ENCODE measurements at places on chromosomes 1 and 21.

DNA sequence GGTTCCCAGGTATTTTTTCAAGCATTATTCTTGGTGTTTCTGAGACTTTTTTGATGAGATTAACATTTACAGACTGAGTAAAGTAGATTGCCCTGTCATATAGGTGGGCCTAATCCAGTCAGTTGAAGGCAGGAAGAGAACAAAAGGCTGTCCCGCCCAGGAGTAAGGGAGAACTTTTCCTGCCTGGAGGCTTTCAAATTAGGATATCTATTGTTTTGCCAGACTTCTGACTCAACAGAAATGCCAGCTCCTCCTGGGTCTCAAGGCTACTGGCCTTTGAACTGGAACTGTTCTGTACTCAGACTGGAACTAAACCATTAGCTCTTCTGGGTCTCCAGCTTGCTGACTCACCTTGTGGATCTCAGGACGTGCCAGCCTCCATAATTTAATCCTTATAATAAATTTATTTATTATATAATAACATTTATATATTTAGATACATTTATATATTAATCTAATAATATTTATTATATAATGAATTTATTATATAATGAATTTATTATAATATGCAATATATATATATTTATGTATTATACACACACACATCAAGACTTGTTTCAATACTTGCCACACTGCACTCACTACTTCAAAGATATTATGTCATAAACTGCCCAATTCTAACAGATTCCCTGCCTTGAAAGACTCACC lies 510.8 kb upstream of the B3GALT2 start:
- DNase-seq: no peak

GRCh38 chr1:2318314-2319278 lies 72.8 kb downstream of the MORN1 start:
- no peak for DNase-seq

GRCh38 chr1:205777994-205778393 lies 2.7 kb upstream of the RAB29 start:
- DNase-seq: no peak

- no peak for DNase-seq
These were observed 256.2 kb upstream of the PLXNA2 start for GRCh38 chr1:208500375-208500774.

GRCh38 chr1:183635606-183636333 lies at the start of gene ARPC5:
ARPC5 (minus strand) TSS chr1:183635783; CDS start chr1:183635659, 124 bp downstream.
- DNase-seq: peak; percentile 94

DNA sequence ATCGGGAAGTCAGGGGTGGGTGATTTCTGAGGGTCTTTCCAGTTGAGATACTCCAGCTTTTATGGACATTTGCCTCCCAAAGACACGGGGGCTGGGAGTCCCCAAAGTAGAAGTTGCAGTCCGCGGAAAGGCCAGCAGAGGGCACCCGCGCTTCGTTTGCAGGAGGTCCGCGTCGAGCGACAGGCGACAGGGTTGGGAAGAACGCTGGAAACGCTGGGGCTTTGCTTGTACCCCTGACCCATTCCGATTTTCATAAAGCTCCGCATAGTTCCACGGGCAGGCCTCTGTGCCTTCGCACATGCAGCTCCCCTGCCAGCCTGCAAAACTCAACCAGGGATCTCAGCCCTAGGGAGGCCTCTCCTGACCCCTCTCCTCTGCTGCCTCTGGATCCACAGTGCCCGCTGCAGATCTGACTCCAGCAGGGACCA lies 44.2 kb upstream of the LAPTM5 start:
- peak; percentile 73 for DNase-seq

DNA sequence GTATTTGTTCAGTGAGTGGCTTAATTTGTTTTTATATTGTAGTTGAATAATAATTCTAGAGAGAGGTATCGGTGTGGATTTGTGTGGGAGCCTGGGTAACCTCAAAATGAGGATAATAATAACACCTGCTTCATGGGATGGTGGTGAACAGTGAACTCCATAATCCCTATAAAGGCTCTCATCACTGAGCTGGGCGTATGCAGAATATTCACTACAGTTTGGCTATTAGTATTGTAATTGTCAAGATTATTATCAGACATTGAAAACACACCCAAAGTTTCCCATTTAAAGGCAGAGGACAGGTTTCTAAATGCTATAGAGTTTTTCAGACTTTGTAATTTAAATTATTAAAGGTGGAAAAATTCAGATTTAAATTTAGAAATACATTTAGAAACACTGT lies 7.0 kb upstream of the LAMC2 start:
- no peak for DNase-seq

- no peak for DNase-seq
These were observed 40.1 kb downstream of the PIK3C2B start for GRCh38 chr1:204454476-204454875.

DNA sequence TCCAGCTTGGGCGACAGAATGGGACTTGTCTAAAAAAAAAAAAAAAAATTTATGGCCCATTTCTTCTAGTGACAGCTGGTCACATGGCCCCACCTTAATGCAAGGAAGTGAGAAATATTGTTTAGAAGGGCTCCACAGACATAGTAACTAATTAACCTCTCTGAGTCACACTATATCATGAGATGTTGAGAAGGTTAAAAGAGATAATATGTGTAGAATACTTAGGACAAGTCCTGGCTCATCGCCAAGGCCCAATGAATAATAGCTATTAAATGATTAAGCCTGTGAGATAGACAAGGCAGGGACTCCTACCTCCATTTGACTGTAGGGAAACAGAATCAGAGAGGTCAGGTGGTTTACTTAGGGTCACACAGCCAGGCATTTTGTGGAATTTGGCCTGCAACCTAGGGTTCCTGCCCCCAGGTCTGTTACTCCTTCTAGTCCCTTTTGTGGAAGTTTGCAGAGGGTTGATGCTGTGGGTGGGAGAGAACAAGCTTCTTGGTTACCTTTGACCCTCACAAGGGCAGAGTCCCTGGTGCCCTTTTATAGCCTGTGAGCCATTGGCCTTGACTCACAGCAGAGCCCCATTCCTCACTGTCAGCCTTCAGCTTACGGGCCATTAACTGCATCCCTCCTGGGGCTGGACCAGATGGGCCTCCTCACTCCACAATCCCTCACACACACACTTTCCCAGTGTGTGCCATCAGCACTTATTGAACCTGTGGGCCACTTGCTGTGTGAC lies 48.5 kb downstream of the OPRD1 start:
- DNase-seq: no peak

- DNase-seq: no peak
These were observed 183.3 kb upstream of the TMEM51 start for GRCh38 chr1:14970115-14970798.

DNA sequence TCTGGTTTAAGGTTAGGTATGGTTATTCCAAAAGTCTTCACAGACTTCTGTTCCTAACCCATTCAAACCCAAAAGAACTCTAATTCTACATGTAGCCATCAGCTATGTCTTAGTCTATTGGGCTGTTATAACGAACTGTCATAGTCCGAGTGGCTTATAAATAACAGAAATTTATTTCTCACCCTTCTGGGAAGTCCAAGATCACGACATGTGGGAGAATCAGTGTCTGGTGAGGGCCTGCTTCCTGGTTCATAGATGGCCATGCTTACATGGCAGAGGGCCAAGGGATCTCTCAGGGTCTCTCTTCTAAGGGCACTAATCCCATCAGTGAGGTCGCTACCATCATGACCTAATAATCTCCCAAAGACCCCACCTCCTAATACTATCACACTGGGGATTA lies 103.0 kb upstream of the PPP2R5A start:
- no peak for DNase-seq

DNA sequence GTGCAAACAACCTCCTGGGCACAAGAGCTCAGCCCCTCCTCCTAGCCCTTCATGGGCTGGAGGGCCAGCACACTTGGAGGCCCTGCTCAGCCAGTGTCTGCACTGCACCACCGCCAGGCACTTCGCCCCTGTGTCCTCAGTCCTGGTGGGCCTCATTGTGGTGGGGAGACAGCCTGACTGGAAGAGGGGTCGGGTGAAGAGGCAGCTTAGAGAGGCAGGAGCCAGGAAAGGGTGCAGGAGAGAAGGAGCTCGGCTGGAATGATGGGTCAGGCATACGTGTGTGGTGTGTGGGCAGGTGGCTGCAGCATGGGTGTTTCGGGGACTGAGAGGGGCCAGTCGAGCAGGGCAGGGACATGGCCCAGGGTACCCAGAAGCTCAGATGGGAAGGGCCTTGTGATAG lies 4.1 kb downstream of the WNT3A start:
- DNase-seq: no peak

- DNase-seq: peak; percentile 35
These were observed 102.0 kb upstream of the ARHGEF16 start for GRCh38 chr1:3352299-3352951.

DNA sequence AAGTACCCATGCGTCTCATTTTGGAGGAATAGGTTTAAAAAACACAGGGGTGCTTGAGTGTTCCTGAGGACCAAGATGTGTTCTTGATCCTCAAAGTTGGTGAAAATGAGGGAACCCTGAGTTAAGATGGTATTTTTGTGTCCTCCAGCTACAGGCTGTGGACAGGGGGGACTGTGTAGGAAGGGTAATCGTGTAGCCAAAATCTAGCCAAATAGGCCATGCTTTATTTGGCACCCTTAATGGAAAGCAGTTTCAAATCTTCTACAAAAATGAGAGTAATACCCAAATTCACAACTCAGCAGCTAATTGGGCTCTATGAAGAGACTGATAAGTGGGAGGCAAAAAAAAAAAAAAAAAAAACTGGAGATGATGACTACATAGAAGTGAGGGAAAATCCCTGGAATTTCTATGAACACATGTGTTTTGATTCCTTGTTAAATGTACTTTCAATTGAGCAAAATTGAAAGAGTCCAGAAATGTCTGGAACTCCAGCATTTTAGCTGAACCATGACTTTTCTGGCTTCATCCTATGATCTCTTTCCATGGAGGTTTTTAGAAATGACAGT lies 470 bp downstream of the HSD11B1 start:
- DNase-seq: no peak

DNA sequence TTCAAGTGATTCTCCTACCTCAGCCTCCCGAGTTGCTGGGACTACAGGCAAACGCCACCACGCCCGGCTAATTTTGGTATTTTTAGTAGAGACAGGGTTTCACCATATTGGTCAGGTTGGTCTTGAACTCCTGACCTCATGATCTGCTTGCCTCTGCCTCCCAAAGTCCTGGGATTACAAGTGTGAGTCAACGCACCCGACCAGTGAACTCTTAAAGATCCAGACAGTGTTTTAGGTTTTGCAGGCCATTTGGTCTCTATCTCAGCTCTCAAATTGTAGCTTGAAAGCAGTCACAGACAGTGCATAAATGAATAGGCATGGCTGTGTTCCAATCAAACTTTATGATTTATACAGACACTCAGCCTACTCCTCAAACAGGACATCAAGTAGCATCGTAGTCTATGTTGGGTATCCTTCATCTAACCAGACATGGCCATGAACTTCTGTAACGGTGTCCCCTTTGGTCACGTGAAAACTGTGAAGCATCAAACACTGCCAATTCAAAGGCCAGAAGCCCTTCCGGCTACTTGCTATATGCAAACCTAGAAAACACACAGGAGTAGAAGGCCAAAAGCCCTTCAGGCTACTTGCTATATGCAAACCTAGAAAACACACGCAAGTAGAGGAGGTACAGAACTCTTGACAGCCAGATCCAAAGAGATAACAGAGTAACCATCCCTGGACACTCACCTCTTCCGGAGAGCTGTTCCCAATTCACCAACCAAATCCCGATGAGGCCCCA lies 3.1 kb downstream of the FUCA1 start:
- DNase-seq: no peak

GRCh38 chr1:92691925-92692324 lies 93.0 kb downstream of the EVI5 start:
- DNase-seq: no peak

DNA sequence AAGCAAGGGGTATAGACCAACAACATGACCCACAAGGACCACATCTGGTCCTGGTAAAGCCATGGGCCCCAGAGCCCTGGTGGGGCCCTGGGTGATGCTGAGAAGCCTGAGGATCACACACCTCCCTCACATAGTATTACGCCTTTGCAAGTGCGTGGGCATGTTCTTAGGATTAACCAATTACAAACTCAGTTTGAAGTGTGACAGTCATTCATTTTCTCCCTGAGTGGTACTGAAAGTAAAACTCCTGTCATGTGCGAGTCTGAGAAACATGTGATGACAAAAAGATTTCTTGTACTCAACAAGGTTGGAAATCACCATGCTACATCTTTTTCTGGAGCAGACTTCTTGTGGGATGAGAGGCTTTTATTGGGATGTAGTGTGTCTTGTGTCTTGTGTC lies 315.3 kb upstream of the DUSP10 start:
- DNase-seq: no peak

DNA sequence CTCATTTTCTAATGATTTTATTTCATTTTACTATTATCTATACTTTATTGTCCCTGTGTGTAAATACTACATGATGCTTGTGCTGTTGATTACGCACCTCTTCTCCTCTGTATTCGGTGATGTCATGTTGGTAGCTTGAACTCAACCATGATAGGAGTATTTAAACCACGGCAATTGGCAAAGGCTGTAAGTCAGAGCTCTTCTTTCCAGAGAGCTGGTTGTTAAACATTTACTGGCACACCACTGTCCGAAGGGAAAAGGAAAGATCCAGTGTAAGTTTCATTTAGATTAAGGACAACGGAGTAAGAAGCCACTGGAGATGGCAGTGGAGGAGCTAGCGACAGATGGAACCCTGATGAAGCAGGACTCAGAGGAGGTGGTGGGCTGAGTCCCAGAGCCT lies 93.4 kb upstream of the KCNE2 start:
- no peak for DNase-seq

GRCh38 chr1:37502104-37502503 lies 12.5 kb downstream of the MEAF6 start:
- DNase-seq: no peak

- DNase-seq: no peak
These were observed 239.6 kb upstream of the B3GALT2 start for GRCh38 chr1:193426061-193426460.

- DNase-seq: no peak
These were observed 184.4 kb upstream of the KCNK2 start for GRCh38 chr1:214898161-214898560.

DNA sequence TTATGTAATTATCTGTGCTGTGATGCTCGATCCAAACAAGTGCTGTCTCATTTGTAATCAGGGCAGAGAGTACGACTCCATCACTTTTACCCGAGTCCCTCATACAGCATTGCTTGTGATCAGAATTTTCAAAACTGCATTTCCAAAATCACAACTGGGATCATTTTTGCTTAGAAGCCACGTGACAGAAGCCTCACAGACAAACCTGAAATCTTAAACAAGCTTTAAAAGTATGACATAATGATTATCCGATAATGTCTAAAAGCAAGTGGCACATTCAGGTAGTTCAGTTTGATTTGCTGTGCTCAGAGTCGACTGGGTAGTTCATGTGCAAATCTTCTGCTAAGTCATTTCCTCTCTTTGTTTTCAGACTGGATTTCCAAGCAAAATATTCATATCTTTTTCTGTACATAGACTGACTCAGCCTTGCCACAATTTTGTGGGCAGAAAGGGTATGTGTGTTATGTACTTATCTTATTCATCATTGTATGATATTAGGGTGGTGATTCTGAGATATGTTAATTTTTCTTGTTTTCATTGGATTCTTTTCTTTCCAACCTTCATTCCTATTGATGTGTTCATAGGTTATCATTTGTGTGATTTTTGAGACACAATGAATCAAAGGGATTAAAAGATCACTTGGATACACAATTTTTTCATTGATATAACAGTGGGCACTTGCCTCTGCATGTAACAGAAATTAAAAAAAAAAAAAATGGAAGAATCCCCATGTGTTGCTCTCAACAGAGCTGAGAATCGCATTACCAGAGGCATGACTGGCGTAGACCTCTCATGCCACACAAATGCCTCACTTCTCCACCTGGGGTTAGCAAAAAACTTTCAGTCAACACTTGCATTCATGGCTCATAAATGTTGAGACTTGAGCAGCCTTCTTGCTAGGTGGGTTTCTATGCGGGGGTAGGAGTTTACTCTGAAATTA lies 355.7 kb downstream of the LTN1 start:
- DNase-seq: no peak

GRCh38 chr1:153527683-153528040 lies 8.1 kb downstream of the S100A6 start:
- DNase-seq: no peak

All from prostate gland (tissue), 2 donors.